ENCODE measurements at places on chromosomes 7 and 10.
A peak's percentile ranks its signal among the peaks of the same experiment; 100 is the strongest.

GRCh38 chr10:122348512-122348911 lies 26.0 kb upstream of the PLEKHA1 start:
- no peak for DNase-seq

- DNase-seq = no peak
Measured at GRCh38 chr7:108441392-108441955, 14.8 kb downstream of the NRCAM start.

- no peak for DNase-seq
Measured at GRCh38 chr10:72417971-72418370, 63.3 kb upstream of the DNAJB12 start.

- DNase-seq = no peak
Measured at GRCh38 chr10:101993651-101994200, 62.2 kb downstream of the ARMH3 start.

- DNase-seq = no peak
Measured at GRCh38 chr7:70178787-70179186, 580.5 kb downstream of the AUTS2 start.

DNA sequence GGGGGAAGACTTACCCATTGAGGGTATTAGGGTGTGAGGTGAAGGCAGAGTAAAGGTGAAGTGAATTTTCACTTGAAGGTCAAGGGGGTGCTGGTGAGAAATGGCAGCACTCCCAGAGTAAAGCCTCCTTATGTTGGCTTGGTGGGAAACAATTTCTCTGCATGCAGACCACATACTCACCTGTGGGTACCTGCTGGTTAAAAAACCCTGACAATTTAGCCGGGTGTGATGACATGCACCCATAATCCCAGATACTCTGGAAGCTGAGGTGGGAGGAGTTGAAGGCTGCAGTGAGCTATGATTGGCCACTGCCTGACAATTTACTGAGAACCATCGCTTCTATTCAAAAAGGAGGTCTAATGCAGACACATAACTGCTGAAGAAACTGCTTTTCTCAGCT lies 5.5 kb downstream of the DNAJB9 start:
- DNase-seq = no peak

DNA sequence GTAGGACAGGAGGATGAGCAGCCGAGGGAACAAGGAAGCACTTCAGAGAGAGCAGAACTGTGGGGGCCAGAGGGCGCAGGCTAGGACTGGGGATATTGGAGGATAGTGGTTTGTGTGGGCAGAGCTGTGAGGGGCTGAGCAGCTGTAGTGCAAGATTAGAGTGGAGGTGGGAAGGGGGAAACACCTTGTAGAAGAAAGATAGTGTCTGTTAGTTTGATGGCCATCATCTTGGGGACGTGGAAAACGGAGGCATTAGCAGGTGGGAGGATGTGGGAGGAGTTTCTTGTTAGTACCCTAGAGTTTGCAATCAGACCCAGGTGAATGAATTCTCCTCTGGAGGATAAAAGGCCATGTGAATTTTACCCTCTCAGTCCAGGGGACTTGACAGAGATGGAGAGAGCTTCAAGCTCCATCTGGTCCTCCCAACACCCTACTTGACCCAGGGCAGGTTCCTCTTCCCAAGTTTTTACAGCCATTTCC lies 34.0 kb downstream of the PRSS2 start:
- DNase-seq = no peak

GRCh38 chr7:44066494-44067063 lies 1.2 kb upstream of the PGAM2 start:
- no peak for DNase-seq

GRCh38 chr10:80472234-80473095 lies 18.4 kb downstream of the TSPAN14 start:
- DNase-seq = peak; percentile 79

GRCh38 chr10:124647421-124648130 lies 96.6 kb downstream of the FAM53B start:
- DNase-seq = peak; percentile 28

DNA sequence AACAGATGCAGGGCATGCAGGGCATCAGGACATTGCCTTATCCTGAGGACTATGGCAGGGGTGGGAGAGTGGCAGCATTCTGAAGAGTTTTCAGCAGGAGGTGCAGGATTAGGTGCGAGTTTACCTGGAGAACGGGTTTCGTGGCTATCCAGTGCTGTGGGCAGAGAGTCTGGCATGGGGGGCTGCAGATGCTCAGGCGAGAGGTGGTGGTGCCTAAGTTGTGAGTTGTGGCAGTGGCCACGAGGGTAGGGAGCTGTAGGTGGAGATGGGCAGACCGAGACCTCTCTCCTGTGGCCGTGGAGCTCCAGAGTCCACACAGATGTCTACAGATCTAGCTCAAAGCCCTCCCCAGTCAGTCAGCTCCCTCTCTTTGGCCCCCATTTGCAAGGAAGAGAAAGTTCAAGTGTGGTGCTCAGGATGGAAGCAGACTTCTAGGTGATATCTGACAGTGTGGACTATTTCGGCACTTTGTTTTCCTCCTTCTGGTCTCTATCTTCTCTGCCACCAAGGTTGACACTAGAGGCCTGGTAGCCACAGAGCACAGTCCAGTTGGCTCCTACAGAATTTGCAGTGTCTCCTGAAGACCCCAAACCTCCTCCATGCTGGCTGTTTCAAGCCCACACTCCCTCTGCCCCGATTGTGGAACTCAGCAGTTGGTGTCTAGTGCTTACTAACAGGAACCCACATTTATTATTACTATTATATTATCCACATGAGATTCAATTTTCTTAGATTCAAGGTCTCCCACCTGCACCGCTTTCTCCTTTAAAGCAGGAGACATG lies 955.7 kb upstream of the ZNF722 start:
- DNase-seq = no peak

- no peak for DNase-seq
Measured at GRCh38 chr10:110045772-110046171, 38.0 kb downstream of the ADD3 start.

GRCh38 chr10:98463016-98463415 lies 16.3 kb upstream of the HPS1 start:
- no peak for DNase-seq

- DNase-seq = no peak
Measured at GRCh38 chr10:112269266-112269665, 13.9 kb upstream of the TECTB start.

- no peak for DNase-seq
Measured at GRCh38 chr7:82325416-82325815, 118.2 kb downstream of the CACNA2D1 start.

- DNase-seq = peak; percentile 74
Measured at GRCh38 chr10:43867667-43868565, 219.2 kb upstream of the ZNF32 start.

DNA sequence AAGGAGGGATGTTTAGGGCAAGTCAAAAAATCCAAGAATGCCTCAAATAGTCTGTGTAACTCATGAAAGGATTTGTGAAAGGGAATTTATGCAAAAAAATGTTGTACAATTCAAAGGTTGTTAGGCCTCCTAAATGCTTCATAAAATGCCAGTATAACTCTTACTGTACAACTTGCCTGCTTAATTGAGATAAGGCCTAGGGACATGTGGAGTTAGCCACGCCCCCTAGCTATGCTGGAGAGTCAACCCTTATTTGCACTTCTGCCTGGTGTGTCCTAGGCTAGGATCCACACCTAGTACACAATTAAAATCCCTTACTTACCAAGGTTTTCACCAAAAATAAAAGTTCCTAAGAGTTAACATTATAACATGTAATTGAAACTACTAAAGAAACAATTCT lies 77.2 kb downstream of the ZNF680 start:
- no peak for DNase-seq

DNA sequence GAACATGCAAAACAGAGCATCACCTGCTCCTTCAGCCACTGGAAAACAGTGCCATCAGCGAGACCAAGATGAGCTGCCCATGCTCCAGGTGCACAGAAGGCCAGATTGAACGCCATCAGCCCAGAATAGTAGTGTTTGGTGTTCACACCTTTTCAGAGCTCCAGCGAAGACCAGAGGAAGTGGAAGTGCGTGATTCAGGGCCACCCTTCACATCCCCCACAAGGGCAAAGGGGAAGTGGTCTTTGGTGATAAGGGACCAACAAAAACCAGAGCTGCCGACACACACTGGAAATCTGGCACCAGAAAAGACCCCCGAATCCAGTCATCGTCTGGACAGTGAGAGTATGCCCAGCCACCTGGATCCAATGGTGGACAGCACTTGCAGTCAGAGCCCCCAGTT lies 29.5 kb upstream of the TMEM72 start:
- DNase-seq = no peak

- DNase-seq = no peak
Measured at GRCh38 chr7:124257638-124258308, 224.9 kb upstream of the TMEM229A start.

DNA sequence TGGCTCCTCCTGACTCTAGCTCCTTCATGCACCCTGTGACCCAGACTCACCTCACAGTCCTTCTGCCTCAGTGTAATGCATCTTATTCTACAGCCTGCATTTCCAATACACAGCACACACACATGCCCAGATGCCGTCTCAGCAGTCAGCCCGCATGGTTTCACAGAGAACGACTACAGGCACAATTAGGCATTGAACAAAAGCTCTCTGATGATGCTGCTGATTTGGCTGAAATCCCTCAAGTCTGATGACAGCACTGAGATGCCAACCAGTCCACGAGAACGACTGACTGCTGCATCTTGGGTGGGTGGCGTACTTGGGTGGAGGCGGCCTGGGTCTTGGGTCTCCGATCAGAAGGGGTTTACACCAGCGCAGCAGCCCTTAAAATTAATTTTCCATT lies 200.4 kb downstream of the TAX1BP1 start:
- no peak for DNase-seq

- DNase-seq = no peak
Measured at GRCh38 chr10:128614802-128615553, 488.8 kb upstream of the MKI67 start.

GRCh38 chr7:104142147-104142546 lies 65.7 kb downstream of the ORC5 start:
- DNase-seq = no peak

DNA sequence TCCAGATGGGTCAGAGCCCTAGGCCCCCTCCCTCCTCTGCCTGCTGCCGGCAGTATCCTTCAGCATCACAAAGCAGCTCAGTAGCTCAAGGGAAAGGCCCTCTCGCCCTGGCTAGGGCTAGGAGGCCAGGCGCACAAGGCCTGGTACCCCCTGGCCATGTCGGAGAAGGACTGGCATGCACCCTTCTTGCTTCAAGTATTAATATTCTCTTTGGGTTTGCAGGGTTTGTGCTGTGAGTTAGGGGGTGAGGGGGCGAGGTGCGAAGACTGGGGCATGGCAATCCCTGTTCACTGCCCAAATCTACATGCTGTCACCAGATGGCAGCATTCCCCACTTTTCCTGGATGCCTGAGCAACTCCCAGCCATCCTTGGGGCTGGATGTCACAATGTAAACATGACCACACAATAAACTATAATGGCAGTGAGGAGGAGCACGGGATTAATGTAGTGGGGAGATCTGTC lies 105.2 kb downstream of the NEURL1 start:
- DNase-seq = peak; percentile 63

DNA sequence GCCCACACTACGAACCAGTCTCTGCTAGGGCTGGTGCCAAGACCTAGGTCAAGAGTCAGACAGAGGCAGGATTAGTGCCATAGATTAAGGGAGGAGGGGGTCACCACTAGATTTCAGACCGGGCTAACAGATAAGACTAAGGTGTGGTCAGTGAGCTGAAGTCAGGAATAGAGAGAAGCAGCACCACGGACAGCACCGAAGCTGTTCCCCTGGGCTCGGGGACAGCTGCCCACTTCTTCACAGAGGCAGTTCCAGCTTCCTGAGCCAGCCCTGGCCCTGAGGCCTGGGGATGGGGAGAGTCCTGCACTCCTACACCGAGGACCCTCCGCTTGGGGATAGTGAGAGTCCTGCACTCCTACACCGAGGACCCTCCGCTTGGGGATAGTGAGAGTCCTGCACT lies 11.2 kb upstream of the JAKMIP3 start:
- DNase-seq = no peak

DNA sequence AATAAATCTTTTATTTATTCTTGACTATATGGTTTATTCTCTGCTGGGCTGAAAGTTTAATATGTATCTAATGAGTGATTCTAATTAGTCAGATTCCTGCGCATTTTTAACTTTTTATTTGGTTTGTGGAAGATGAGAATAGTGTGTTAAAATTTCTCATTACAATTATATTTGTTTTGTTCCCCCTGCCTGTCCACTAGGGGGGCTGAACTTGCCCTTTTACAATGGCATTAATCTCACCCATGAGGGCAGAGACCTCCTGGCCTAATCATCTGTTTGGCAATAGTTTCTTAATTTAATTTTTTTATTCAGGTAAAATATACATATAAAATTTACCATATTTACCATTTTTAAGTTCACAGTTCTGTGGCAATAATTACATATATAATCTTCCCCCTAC lies 278.5 kb upstream of the NPY start:
- DNase-seq = no peak

- peak; percentile 52 for DNase-seq
Measured at GRCh38 chr10:116796910-116797513, 52.3 kb upstream of the ENO4 start.

DNA sequence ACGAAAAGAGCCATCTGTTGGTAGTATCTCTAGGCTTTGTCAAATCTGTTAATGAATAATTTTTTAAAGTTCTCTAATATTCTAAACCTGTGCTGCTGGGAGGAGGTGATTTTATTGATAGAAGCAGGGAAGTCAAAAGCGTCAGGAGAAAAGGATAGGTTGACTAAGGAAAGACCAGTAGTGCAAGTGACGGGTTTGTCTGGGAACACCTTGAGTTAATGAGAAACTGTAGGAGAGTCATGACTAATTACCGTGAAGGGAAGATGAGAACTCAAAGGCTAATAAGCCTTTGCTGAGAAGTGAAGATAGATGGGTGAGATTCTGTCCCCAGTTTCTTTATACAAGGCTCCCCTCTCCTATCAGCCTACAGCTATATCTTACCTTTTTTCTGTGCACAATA lies 5.0 kb upstream of the PDK4 start:
- no peak for DNase-seq

DNA sequence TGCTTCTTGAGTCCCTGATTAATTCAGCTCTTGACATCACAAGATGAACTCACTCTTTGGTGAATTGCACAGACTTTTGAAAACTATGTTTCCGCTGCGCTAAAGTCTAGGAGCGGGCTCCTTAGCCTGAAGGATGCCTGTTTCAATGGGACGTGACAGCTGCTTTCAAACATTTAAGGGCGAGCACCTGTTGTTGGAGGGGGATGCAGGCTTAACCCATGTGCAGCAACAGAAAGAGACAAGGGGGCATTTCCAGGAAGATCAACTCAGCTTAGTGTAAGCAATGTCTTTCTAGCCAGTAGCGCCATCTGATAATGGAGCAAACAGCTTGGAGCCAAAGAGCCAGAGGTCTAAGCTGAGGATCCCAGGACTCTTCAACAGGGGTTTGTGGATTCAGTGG lies 8.4 kb upstream of the PFKFB3 start:
- DNase-seq = no peak

DNA sequence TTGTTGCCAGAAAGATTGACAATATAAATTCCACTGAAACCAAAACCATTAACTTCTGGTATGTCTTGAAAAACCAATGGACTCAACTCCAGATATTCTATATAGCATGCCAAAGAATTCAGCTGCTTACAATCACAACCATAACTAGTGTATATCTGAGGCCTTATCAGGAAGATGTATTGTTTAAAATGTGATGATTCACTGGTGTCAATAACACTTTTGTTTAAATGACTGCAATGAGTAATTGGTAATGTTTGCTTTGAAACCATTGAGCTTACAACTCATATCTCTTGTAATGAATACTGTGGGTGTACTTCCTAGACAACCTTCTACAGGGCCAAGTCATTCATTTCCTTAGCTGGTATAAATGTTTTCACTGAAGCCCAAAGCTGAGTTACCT lies 727.9 kb upstream of the KCND2 start:
- DNase-seq = peak; percentile 42

GRCh38 chr10:117217196-117217761 lies 20.0 kb downstream of the KCNK18 start:
- DNase-seq = no peak

All from brain microvascular endothelial cell (primary cell).